ENCODE measurements at places on chromosomes 2 and 18. TPM values are rescaled to one million over a fixed set of nuclear protein-coding genes. Genes with fewer than 3 reads are reported as not detected.
A peak's percentile ranks its signal among the peaks of the same experiment; 100 is the strongest.

GRCh38 chr2:161843936-161844335, 219.7 kb downstream of the SLC4A10 start:
- no peak for DNase-seq

- DNase-seq: no peak
Measured at GRCh38 chr2:200677721-200678532, 92.1 kb downstream of the AOX1 start.

DNA sequence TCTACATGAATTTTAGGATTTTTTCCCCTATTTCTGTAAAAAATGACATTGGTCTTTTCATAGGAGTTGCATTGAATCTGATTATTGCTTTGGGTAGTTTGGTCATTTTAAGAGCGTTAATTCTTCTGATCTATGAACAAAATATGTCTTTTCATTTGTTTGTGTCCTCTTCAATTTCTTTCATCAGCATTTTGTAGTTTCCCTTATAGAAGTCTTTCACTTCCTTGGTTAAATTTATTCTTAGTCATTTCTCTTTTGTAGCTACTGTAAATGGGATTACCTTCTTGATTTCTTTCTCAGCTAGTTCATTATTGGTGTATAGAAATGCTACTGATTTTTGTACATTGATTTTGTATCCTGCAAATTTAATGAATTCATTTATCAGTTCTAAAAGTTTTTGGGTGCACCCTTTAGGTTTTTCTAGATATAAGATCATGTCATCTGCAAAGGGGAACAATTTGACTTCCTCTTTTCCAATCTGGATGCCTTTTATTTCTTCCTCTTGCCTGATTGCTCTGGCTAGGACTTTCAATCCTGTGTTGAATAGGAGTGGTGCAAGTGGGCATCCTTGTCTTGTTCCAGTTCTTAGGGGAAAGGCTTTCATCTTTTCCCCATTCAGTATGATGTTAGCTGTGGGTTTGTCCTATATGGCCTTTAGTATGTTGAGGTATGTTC, 36.6 kb upstream of the AAK1 start:
- no peak for DNase-seq

DNA sequence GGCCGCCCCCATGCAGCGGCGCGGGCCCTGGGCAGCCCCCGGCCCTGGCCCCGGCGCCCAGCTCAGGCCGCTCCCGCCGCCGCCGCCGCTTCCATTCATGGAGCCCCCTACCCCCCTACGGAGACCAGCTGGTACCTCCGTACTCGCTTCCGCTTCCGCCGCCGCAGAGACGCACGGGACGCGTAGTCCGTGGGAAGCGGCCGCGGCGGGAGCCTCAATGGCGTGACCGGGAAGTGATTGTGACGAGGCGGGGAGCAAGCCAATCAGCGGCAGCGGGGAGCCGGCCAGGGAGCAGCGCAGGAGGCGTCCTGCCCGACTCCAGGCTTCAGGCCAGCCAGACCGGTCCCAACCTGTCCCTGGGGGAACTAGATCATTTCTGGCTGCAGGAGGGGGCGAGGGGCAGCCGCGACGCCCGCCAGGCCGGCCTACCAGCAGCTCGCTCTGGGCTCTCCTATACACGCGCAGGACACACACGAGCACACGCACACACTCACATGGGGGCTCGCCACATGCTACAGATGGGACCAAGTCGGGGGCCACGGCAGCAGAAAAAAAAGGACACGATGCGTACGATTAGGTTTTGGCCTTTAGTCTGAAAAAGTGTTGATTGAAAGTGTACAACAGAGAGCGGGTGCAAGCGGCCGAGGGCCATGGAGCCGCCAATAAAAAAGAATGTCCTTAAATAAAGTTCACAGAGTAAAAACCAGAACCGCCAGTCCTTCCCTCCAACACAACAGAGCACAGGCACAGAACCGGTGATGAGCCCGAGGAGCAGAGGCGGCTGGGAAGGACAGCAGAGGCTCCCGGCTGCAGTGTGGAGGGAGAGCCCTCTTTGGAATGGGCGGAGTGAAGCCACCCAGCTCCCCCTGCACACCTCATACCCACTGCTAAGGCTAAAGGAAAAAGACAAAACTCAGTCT, at the start of gene ZNF513:
Gene ZNF513, minus strand, starts transcription at position 109 of the 920 bp plus-strand sequence. CDS start 208 bp downstream, outside the sequence.
- DNase-seq: peak; percentile 98

- no peak for DNase-seq
Measured at GRCh38 chr18:62809900-62810299, 94.6 kb downstream of the PHLPP1 start.

GRCh38 chr2:235951982-235952381, 216.2 kb downstream of the GBX2 start:
- no peak for DNase-seq

DNA sequence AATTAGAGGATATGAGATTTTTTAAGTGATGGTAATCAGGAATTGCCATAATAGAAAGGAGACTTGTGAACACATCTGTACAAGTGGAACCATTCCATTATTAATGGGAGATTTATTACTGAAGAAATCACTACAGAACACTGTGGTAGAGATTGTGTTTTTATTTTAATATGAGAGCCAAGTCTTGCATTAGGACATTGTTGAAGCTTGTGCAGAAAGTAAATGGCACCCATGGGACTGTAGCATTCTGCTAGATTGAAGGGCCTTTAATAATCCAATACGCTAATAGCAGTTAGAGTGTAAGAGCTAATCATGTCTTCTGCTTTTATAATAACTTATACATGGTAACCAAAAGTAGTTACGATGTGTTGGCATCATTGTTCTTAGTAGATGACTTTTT, 83.6 kb downstream of the VRK2 start:
- DNase-seq: no peak

DNA sequence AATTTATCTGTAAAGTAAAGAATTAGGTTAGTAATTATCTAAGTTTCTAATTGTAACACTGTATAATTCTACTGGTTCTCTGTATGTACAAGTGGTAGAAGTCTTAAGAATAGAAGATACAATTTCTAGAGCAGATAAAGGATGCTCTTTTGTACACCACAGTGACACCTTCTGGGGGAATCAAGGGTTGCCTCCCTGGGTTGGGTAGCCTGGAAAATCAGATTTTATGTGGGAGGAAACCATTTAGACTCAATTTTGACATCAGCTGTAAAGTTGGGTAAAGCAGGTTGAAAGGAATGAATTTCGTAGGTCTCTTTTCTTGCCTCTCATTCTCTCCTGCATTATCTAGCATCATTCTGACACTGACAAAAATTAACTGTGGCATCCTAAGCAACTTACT, 354.8 kb downstream of the DCC start:
- peak; percentile 3 for DNase-seq

DNA sequence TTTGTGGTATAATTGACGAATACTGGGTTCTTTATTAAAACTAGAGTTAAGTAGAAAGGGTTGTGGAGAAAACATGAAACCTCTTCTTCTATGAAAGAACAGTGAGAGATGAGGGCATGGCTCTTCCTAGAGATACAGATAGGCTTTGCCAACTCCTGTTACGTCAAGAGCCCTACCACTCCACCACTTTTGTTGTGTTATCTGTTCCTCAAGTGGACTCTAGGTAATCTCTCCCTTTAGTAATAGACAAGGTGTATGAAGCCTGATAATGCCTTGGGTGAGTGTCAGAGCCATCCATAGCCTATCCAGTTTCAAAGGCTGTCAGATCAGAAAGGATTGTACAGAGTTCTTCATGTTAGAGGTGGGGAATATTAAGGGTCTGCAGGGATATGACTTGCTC, 176.4 kb downstream of the SETBP1 start:
- no peak for DNase-seq

DNA sequence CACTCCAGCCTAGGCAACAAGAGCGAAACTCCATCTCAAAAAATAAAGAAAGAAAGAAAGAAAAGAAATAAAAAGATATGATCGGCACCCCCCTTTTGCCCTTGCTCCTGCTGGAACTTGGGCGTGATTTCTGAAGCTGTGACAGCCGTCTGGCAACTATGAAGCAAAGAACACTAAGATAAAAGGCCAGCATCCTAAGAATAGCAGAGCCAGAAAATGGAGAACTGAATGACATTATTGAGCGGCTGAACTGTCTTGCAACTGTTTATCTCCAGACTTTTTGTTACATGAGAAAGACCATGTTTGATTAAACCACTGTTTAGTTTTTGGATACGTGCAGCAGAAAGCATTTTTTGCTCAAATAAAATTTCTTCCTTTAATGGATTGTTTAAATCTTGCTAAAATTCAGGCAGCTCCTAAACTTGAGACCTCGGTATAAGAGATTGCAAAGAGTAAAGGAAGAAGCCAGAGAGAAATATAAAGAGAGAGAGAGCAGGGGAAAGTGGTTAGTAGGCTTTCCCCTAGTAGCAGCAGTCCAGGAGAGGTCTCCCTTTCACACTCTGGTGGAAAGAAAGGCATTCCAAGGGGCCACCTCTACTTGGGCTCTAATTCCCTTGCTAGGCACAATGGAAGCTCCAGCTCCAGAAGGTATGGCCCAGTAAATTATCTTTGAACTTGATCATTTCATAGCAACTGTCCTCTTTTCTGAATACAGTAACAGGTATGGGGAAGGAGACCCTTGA, 8.2 kb upstream of the MBD2 start:
- DNase-seq: no peak

- peak; percentile 22 for DNase-seq
Measured at GRCh38 chr2:39837856-39838453, 58.9 kb upstream of the THUMPD2 start.

GRCh38 chr2:222433332-222434173, 9.2 kb downstream of the SGPP2 start:
- no peak for DNase-seq

GRCh38 chr2:213766062-213766461, 481.8 kb downstream of the SPAG16 start:
- no peak for DNase-seq

GRCh38 chr2:143684551-143685320, 555.5 kb downstream of the ARHGAP15 start:
- DNase-seq: no peak

DNA sequence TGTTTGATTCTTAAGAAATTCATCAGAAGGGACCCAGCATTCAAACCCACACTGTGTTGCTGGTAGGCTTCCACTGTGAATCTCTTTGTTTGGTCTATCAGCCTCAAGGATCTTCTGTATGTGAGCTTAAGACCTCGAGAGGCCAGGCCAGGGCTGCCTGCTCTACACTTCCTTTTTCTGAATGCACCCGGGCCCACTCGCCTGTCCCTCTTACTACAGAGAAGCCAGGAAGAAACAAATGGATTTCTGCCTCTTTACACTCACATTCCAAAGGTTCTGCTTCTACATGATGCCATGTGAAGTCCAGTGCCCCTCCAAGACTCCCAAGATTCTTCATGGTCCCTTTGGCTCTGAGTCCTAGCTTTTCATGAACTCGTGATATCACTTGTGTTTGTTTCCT, 25.4 kb upstream of the MRPL19 start:
- no peak for DNase-seq

GRCh38 chr18:51089691-51090090, 59.7 kb downstream of the SMAD4 start:
- DNase-seq: no peak

- DNase-seq: no peak
Measured at GRCh38 chr2:122636097-122636496, 880.6 kb downstream of the TSN start.

DNA sequence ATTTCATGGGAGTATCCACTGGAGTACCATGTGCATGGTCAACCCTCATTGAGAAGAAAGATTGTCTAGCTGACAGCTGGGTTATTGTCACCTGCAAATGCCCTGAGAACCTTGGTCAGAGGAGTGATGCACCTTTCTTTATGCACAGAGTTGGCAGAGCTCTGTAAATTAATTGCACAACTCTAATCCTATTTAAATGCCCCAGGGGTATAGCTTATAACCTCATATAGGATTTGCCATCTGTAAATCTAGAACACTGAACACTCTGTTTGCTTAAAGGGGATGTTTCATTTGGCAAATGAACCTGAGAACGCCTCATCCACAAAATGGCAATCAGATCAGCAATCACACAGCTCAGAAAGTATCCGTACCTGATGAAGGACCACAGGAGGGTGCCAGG, 71.8 kb upstream of the SP5 start:
- no peak for DNase-seq

- no peak for DNase-seq
Measured at GRCh38 chr2:230503798-230504197, 87.8 kb downstream of the SP100 start.

DNA sequence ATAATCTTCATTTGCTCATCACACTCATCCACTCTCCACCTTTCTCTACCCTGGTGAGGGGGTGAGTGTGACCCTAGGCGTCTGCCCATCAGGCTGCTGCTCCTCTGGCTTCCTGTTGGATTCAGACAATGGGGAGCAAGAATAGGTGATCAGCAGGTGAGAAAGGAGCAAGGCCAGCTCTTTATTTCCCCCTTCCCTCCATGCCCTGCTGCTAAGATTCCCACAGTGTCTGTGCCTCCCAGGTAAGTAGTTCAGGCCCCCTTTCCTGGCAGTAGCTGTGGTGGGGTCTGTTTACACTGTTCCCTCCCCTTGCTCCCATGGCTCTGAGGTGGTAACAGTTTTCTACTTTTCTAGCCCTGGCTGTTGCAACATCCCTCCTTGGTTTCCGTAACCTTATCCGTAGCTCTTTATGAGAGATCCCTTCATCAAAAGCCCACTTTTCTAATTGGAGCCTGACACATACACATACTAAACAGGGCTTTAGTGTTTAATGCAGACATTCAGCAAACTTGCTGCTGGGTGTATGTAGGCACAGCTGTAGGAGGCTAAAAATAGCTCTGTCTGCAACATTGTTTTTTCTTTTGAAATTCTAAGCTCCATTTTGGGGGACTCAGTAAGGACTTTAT, 27.5 kb downstream of the MAP2 start:
- DNase-seq: no peak

DNA sequence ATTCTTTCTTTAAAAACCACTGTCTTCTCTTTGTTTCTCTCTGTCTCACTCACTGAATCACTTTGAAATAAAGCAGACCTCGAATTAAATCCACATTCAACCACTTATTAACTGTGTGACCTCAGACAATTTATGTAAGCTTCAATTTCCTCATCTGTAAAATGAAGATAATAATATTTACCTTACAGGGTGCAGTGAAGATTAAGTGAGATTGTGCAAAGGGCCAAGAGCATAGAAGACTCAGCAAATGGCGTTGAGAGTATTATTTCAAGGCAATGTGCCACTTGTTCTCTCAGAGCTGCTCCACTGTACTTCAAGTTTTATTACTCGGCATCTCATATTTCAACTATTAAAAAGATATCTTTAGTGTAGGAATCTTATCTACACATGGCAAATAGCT, 454.2 kb upstream of the HNRNPA3 start:
- no peak for DNase-seq

The CENPO gene
- 9.8 TPM for total RNA-seq

The SLC4A3 gene
- 0.24 TPM for total RNA-seq

The UCN gene
- total RNA-seq: 0.56 TPM

The CDH7 gene
- total RNA-seq: not detected

The CPO gene
- total RNA-seq: not detected

The B4GALT6 gene
- total RNA-seq: 6.0 TPM

The FAM228A gene
- total RNA-seq: not detected

The GALNT14 gene
- total RNA-seq: 0.31 TPM

The SUPT7L gene
- total RNA-seq: 22.3 TPM

The CDCA7 gene
- total RNA-seq: 22.8 TPM

The KLHL29 gene
- 2.9 TPM for total RNA-seq

The INHBB gene
- total RNA-seq: 0.98 TPM

The DSG1 gene
- not detected for total RNA-seq

The LIMS3 gene
- 1.9 TPM for total RNA-seq

Data from left colon (tissue), 2 donors.